ENCODE measurements at places on chromosomes 7 and 10. TPM values are rescaled to one million over a fixed set of nuclear protein-coding genes. Genes with fewer than 3 reads are reported as not detected.

DNA sequence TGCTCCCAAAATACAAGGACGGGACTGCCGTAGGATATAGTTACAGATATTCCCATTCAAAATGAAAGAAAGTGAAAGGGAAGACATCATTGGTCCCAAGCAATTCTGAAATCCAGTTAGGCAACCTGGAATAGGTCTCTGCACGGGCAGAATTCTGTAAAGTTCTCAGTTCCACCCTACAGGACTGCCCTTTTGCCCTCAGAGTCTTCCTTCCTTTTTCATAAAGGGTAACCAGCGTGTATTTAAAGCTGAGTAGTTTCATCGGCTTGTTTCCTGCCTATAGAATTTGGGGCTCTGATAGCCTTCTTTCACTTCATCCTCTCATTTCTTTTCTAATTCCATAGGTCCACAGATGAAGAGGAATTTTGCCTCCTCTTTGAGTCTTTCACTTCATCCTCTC, 20.0 kb downstream of the COPG2 start:
- DNase-seq: no peak

DCLRE1C gene
- total RNA-seq: 12.2 TPM

GRCh38 chr7:36784991-36785940, 61.0 kb upstream of the AOAH start:
- no peak for DNase-seq

GRCh38 chr7:28761505-28761904, 196.6 kb downstream of the TRIL start:
- no peak for DNase-seq

INA gene
- 9.2 TPM for total RNA-seq

GRCh38 chr7:155388561-155388960, 69.4 kb upstream of the EN2 start:
- DNase-seq: no peak

DNA sequence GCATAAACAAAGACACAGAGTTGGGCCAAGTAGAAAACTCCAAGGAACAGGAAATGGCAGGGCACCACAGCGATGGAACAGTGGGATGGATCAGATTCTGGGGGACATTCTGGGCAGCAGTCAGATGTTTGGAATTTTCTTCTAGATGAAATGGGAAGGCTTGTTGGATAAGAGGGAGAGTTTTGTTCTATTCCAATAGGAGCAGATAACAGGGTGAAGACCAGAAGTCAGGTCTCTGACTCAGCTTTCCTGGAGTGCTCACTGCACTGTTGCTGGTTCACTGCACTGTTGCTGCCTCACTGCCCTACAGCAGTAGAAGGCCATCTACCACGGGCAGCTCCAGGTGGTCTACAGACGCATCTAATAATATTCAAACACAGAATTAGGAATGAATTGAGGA, 135.6 kb downstream of the ATE1 start:
- DNase-seq: no peak

GRCh38 chr10:100656454-100656853, 88.9 kb upstream of the PAX2 start:
- DNase-seq: no peak

ZNF438 gene
- total RNA-seq: 5.4 TPM

DNA sequence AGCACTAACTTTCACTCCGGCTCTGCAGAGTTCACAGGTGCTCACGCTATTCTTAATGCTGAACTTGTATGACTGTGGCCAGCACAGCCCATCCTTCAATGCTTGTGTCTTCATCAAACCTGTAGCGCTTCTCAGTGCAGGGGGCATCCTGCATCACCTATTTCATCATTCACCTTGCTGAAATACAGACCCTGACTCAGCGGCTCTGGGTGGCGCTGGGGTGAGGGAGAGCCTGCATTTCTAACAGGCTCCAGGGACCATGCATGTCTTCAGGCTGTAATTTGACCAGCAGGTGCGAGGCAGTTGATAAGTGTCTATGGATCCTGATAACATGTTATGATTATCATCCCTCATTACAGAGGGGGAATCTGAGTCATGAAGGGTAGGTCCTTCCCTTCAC, 89.3 kb downstream of the VOPP1 start:
- no peak for DNase-seq

GRCh38 chr10:69873135-69873639, 71.5 kb downstream of the COL13A1 start:
- no peak for DNase-seq

GRCh38 chr7:150450491-150451001, at the start of gene GIMAP8:
Gene GIMAP8 (plus strand): TSS chr7:150450630. CDS start chr7:150466699, 16,069 bp downstream.
- DNase-seq: no peak

SPDYE11 gene
- total RNA-seq: not detected

DNA sequence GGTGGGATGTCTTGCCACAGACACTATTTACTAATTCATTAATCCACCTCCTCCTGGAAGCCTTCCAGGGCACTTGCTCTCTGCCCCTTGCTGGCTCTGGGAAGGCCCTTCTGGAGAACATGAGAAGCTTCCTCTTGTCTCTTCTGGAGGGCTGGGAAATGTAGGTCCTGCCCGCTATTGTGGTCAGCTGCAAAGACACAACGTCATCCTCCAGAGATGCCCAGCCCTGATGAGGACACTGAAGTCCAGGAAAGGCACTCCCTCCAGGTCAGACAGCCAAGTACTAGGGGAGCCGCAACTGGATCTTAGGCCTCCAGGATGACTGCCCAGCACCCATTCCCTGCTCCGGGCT, 9.6 kb upstream of the TACR2 start:
- no peak for DNase-seq

GRCh38 chr7:699476-700170, 26.9 kb upstream of the DNAAF5 start:
- no peak for DNase-seq

GCK gene
- 0.75 TPM for total RNA-seq

- no peak for DNase-seq
Observed at GRCh38 chr10:102785818-102786217, 42.1 kb downstream of the WBP1L start.

HBP1 gene
- 40.0 TPM for total RNA-seq

GRCh38 chr7:117929237-117929636, 56.0 kb upstream of the CTTNBP2 start:
- no peak for DNase-seq

SLC16A12 gene
- total RNA-seq: 0.75 TPM

- no peak for DNase-seq
Observed at GRCh38 chr7:50663396-50664102, 98.3 kb upstream of the DDC start.

PDZD8 gene
- 84.7 TPM for total RNA-seq

STEAP1B gene
- total RNA-seq: not detected

DNA sequence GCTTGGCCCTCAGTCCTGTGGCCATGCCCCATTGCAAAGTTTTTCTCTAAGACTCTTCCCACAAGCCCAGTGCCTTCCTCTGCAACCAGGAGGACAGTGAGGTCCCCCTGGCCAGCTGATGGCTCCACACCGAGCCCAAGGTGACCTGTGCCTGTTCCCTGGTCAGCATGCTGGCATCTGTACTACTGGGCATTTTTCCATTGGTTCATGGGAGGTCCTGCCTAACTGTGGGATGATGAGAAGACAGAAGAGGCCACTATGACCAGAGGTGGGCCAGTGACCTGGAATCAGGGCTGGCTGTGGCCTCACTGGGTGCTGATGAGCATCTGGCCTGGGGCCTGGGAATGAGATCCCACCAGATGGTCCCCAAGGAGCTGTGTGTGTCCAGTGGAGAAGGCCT, 20.2 kb downstream of the CALML3 start:
- no peak for DNase-seq

- no peak for DNase-seq
Observed at GRCh38 chr7:28626624-28627262, 214.4 kb downstream of the CREB5 start.

GRCh38 chr10:86636311-86636710, 18.0 kb upstream of the OPN4 start:
- no peak for DNase-seq

PRSS2 gene
- total RNA-seq: not detected

DNA sequence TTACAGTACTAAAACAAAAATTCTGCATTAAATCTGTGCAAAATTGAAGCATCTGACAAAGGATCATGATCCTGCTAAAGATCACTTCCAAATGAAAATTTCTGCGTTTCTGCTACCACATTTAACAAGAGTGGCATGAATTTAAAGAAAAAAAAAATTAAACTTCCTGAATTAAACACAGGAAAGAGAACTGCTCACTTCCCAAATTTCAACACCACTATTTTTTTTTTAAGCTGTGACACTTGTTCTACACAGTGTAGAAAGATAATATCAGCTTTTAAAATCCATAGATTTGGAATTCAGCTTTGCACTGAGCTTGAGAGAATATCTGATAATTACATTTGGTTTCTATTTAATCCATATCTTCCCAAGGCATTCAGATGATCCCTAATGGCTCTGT, 73.6 kb downstream of the EPC1 start:
- DNase-seq: no peak

GRCh38 chr10:68633816-68634466, 73.8 kb downstream of the TET1 start:
- DNase-seq: no peak

GRCh38 chr7:2022021-2022409, 210.7 kb downstream of the MAD1L1 start:
- no peak for DNase-seq

TMEM270 gene
- not detected for total RNA-seq

GRCh38 chr7:33626869-33627268, 278.5 kb upstream of the BMPER start:
- no peak for DNase-seq

DNA sequence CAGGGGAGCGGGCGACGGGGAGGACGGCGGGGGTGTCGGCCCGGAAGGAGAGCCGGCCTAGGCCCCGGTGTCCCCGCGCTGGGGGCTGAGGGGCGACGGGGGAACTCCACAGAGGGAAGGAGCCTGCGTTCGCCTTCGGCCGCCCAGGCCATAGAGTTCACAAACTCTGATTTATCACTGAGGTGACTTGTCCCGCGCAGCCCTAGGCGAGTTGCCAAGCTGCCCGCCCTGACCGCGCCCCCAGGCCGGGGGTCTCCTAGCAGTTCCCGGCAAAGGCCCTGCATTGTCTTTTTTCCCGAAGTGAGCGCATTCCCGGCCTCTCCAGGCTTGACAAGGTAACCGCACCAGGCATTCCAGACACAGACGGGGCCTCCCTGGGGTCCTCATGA, 2.9 kb upstream of the NKX6-2 start:
- no peak for DNase-seq

DNA sequence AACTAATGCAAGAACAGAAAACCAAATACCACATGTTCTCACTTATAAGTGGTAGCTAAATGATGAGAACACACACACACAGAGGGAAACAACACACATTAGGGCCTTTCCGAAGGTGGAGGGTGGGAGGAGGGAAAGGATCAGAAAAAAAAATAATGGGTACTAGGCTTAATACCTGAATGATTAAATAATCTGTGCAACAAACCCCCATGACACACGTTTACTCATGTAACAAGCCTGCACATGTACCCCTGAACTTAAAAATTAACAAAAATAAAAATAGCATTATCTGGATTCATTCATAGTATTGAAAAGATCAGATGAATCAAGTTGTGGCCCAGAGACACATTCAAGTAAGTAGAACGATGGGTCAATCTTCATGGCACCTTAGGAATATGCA, 159.5 kb upstream of the POT1 start:
- no peak for DNase-seq

GRCh38 chr7:37732253-37732652, 48.7 kb downstream of the GPR141 start:
- no peak for DNase-seq

DNA sequence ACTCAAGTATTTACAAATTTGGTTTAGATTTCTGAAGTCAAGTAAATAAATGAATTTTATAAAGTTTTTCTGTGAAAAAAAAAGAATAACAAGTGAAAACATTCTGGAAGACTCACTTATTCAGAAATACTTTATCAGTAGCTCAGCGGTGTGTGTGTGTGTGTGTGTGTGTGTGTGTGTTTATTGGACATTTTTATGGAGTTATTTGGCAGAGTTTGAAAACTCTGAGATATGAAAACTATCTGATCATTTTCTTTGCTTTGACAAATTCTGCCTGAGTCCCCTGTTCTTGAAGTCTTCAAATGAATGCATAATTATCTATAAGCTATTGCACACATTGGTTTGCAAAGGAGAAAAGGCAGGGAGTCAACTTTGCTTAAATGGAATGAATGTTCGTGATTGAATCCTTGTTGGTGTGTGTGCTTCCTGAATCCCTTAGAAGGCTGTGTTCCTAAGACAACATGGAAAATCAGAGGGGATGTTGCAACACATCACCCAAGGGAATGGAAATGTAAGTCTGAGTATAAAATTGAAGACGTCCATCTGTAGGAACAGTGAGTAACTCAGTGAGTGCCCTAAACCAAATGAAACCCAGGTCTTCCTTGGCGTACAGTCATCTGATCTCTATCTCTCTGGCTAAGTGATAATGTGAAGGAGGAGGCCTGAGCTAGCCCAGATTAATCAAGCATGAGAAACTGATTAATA, 160.9 kb downstream of the REEP3 start:
- peak; percentile 18 for DNase-seq

GRCh38 chr10:97399843-97400545, 1.1 kb downstream of the RRP12 start:
- no peak for DNase-seq

GRCh38 chr7:35399840-35400239, 145.9 kb upstream of the TBX20 start:
- DNase-seq: no peak

- DNase-seq: no peak
Observed at GRCh38 chr7:126222782-126223181, 1030.0 kb downstream of the GRM8 start.

DNA sequence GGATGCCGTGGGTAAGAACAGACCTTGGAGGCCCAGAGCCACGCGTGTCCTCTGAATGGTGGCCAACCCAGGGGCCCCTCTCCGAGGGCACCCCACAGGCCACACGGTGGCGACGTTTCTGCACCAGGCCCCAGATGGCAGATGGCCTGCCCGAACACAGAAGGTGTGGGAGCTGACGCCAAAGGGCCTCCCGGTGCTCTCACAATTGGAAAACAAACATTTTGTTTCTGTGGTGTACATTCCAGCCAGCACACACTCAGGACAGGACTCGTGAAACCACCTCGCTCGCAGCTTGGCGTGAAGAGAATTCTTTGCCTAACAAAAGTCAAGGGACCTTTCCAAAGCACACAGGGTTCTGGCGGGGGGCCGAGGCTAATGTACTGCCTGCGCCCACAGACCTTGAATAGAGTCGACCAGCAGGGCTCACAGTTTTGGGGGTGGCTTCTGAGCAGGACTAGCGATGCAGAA, 112.1 kb downstream of the FAM53B start:
- no peak for DNase-seq

DNA sequence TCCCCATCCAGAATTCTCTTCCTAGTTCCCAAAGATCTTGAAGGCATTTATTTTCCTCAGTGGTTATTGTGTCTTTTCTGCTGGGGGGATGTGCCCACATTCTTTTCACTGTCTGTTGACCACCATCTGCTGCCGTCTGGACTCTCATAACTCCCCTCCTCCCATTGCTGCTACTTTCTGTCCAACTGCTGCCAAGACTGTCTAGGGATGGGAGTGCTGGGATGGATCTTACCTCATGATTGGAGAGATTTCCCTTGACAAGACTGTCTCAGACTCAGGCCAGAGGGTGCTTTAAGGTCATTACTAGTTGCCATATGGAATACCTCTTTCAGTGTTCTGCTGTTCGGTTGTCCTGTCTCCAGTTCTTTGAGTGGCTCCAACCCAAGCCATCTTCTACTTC, 141.6 kb downstream of the C1GALT1 start:
- no peak for DNase-seq

MOGAT3 gene
- total RNA-seq: not detected
